ENCODE measurements at places on chromosomes 12 and 14. TPM values are rescaled to one million over a fixed set of nuclear protein-coding genes. Genes with fewer than 3 reads are reported as not detected.

The ARL6IP4 gene
- 131 TPM for polyA plus RNA-seq

The ACSS3 gene
- not detected for polyA plus RNA-seq

The SDR9C7 gene
- not detected for polyA plus RNA-seq

The WNT5B gene
- not detected for polyA plus RNA-seq

The PAH gene
- polyA plus RNA-seq: not detected

The PPM1H gene
- 0.50 TPM for polyA plus RNA-seq

The CAPZA3 gene
- not detected for polyA plus RNA-seq

The BCAT1 gene
- polyA plus RNA-seq: 0.10 TPM

- no peak for DNase-seq
Measured at GRCh38 chr14:90308561-90308960, 23.2 kb downstream of the NRDE2 start.

DNA sequence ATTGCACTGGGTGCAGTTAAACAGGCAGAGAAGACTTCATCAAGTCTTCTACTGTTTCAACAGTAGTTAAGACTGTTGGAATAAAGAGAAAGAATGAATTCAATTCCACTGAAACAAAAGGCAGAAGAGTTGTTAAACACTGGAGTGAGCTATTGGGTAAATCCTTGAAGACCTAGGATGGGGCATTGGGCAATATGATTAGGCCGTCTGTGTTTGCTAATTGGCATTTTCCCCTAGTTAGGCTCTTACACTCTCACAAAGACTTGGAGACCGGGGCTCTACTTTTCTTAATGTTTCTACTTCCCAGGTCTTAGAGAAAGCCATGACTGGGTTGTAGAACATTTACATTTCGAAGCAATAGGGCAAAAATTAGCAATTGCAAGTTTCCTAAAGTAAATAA lies 402.1 kb downstream of the NAV3 start:
- no peak for DNase-seq

- no peak for DNase-seq
Measured at GRCh38 chr14:60974090-60974651, 6.7 kb downstream of the TRMT5 start.

DNA sequence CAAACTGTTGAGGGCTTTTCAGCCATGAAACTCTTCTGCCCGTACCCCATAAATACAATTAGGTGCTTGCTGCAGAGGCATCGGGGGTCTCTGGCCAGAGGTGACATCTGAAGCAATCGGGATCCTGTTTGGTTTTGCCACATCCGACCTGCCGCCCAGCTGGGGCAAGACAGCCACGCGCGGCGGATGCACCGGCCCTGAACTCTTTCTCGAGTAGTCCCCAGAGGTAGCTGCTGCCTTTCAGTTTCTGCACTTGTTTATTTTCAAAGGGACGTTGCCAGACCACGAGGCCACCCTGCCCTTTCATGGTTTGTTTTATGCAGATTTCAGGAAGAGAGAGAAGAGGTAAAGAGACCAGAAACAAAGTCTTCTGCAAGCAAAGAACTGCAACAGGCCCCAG lies 10.6 kb upstream of the MLXIP start:
- peak; percentile 49 for DNase-seq

GRCh38 chr12:6358881-6359280 lies 16.5 kb downstream of the SCNN1A start:
- DNase-seq: no peak

DNA sequence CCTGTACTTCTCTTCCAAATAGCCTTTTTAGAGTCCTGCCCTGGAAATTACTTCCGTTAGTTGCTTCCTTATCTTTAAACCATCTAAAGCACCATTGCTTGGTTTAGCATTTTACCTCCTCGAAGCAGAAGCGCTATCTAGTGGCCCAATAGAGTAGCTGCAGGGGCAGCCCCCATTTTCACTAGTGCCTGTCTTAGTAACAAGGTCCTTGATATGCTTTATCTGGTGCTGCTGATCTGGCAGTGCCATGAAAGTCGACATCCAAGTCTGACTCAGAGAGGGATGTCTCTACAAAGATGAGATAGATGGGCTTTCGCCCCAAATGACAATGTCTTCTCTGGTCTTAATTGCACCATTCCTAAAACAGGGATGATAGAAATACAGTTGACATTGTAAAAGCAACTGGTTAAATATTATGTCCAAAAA lies 25.0 kb upstream of the CIT start:
- DNase-seq: peak; percentile 28

DNA sequence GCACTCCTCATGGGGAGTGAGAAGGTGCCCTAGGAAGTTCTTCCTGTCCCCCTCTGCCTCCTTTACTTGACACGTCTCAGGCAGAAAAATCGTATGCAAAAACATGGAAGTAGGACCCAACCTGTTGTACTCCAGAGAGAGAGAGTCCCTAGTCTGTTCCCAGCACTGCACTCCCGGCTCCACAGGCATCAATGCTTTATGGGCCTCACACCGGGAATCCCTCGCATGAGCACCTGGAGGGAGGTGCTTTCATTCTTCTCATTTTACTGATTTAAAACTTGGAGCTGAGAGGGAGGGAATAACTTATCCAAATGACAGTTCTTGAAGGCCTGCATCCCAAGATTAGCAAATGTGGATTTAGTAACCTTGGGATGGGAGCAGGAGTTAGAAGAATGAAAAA lies 1101.4 kb downstream of the BCL11B start:
- DNase-seq: no peak

GRCh38 chr12:82682851-82683261 lies 3.9 kb upstream of the TMTC2 start:
- no peak for DNase-seq

- DNase-seq: no peak
Measured at GRCh38 chr12:100489251-100489820, 15.7 kb downstream of the NR1H4 start.

DNA sequence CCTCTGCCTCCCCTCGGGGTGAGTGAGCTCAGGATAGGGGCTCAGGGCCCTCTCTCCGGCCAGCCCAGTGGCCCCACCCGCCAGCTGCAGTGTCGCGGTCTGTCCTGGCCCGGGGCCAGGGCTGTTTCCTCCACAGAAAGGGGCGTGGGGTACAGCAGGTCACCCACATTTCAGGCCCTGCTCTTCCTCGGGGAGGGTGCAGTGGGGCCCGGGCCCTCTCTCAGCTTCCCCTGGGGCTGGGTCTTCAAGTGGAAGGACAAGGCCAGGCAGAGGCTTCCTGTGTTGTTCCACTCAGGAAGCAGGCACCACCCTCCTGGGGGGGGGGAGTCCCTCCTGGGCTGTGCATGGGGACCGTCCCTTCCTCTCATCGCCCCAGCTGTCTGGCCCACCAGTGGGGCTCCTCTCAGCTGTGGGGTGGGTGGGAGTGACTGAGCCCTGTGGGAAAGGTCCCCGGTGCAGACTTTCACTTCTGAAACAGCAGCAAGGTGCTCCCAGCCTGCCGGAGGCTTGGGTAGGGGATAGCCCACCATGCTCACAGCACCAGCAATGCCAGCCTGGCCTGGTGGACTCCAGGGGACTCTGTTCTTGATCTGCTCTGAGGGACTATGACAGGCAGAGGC lies 3.7 kb downstream of the GPR132 start:
- DNase-seq: peak; percentile 64

DNA sequence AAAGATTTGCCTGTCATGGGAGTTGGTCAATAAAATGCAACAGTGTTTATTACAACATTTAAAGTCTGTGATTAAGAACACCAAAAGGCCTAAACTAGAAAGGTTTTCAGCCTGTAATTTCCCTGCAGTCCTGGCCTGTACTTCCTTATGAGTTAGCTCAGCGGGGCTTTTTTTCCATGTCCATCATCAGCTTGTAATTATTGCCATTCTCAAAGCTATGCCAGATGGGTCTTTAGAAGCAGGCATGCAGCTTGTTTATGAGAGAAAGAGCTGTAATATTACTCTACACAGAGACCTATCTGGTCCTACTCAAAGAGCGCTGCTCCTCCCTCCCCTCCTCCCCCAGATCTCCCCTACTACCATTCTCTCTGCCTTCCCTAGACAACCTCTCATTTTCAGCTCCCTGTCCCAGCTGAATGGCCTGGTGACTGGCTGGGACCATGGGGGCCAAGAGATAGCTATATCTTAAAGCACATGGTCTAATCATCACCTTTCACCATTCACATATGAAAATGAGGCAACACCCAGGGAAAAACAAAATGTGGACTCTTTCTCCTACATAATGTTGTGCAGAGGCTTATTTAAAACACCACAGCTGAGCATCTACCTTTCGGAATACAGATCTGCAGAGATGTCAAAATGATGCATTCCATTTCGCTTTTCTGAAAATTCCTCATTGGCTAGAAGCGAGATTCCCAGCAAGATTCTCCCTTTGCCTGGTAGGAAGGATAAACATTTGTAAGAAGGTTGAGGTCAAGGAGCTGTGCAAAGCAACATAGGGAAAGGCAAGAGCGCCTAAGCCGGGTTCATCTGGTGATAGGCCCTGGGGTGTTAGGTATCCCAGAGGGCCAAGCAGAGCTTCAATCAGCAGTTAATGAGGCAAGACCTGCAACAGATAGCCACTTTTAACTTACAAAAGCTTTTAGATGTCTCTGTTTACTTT lies 209.7 kb upstream of the CDKN3 start:
- DNase-seq: no peak

- no peak for DNase-seq
Measured at GRCh38 chr12:115140981-115141655, 457.1 kb upstream of the TBX3 start.

DNA sequence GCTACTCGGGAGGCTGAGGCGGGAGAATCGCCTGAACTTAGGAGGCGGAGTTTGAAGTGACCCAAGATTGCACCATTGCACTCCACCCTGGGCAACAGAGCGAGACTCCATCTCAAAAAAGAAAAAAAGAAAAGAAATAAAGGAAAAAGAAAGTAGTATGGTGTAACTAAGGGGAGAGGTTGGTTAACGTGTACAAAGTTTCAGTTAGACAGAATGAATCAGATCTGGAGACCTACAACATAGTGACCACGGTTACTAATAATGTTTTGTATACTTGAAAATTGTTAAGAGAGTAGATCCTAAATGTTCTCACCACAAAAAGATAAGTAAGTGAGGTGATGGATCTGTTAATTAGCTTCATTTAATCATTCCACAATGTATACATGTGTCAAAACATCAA lies 1208.8 kb downstream of the VRK1 start:
- no peak for DNase-seq

DNA sequence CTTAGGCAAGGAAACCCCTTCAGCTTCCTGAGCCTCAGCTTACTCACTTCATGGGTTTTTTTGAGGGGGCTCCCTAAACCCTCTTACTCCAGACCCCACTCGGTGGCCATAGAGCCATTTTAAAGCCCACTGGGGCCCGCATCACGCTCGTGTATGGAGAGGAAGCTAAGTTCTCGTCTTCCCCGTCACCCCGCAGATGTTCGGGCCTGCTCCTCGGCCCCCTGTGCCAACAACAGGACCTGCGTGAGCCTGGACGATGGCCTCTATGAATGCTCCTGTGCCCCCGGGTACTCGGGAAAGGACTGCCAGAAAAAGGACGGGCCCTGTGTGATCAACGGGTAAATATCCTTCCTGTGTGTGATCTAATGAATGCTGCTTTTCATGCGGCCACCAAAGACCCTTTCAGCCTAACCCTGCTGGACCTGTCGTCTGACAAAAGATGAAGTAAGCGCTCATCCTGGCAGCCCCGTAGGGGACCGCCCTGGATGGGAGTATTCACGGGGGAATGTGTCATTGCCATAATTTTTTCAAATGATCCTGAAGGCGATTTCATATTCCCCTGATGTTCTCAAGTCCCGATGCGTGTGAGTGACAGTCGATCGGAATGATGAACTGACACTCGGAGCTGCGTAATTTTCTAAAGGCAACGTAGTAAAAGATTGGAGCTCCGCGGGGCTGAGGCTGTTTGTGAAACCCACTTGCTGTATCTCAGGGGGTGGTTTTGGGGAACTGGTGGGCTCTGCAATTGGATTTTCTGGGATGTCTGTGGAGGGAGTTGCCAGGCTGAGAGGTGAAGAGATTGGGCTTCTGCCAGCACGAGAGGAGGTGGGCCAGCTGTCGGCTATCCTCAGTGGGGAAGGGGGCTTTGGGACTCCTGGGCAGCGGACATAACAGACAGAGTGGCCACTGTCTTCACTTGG lies 5.4 kb downstream of the DLK1 start:
- no peak for DNase-seq

GRCh38 chr12:97235102-97235501 lies 227.5 kb upstream of the RMST start:
- DNase-seq: no peak

GRCh38 chr12:12839873-12840579 lies 26.9 kb downstream of the DDX47 start:
- no peak for DNase-seq

GRCh38 chr14:74459289-74459946 lies 33.4 kb upstream of the SYNDIG1L start:
- DNase-seq: no peak

GRCh38 chr14:91753501-91754128 lies 21.7 kb upstream of the CATSPERB start:
- no peak for DNase-seq

- DNase-seq: no peak
Measured at GRCh38 chr12:110020956-110021355, 21.7 kb downstream of the ANKRD13A start.
